ENCODE measurements at places on chromosomes 6 and 20. TPM values are rescaled to one million over a fixed set of nuclear protein-coding genes. Genes with fewer than 3 reads are reported as not detected.

The SIRPB2 gene
- not detected for total RNA-seq

The POM121L2 gene
- not detected for total RNA-seq

The STX11 gene
- 2.3 TPM for total RNA-seq

The MYO6 gene
- 6.4 TPM for total RNA-seq

The SASH1 gene
- 2.4 TPM for total RNA-seq

The PSORS1C1 gene
- total RNA-seq = 4.2 TPM

The SMPDL3A gene
- total RNA-seq = 2.9 TPM

The SLC4A11 gene
- total RNA-seq = 8.7 TPM

The C6orf52 gene
- 1.6 TPM for total RNA-seq

The BHLHE23 gene
- not detected for total RNA-seq

The NOTCH4 gene
- 1.1 TPM for total RNA-seq

The NKAIN4 gene
- total RNA-seq = 8.3 TPM

The MCCD1 gene
- not detected for total RNA-seq

The NRSN1 gene
- total RNA-seq = not detected

The PCED1A gene
- 25.6 TPM for total RNA-seq

The FLRT3 gene
- total RNA-seq = 2.2 TPM

The PPP1R16B gene
- 0.15 TPM for total RNA-seq
